ENCODE measurements at places on chromosomes 2 and 18. TPM values are rescaled to one million over a fixed set of nuclear protein-coding genes. Genes with fewer than 3 reads are reported as not detected.

DNA sequence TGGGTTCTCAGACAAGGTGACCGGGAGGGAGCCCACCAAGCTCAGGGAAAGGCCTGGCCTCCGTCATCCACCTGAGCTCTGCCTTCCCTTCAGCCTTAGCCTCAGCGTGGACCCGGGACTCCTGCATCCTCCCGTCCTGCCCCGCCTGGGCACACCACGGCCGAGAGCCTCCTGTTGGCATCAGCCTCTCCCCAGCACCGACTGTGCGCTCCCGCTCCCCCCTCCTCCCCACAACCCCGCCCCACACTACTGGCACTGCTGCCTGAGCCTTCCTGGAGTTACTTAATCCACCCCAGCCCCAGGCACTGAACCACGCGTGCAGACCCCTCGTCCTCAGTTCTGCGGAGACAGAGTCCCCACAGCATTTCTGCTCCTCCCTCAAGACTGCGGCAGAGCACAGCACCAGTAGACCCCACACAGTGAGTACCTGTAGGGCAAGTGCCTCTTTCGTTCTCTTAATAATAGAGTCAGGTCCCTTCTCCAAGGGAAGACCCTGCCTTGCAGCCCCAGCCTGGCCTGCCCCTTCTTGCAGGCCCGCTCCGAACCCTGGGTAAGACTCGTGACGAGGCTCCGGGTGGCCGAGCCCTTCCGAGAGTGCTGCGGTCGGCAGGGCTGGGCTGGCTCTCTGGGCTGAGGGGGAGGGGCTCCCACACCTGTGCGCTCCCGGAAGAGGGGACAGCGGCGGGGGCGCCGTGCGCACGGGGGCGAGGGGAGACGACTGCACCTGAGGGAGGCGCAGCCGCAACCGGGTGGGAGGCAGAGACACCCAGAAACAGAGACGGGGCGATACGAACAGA, at the start of gene AMER3:
Gene AMER3 (plus strand): TSS at position 285 of the 797 bp plus-strand sequence. CDS start 6,533 bp downstream, outside the sequence.
- DNase-seq = no peak

GRCh38 chr2:239199041-239199768, 201.6 kb downstream of the HDAC4 start:
- DNase-seq = peak; percentile 81

- DNase-seq = no peak
These were observed 31.5 kb upstream of the PTPRM start for GRCh38 chr18:7535436-7536205.

Gene REG1A
- total RNA-seq = not detected

GRCh38 chr2:45242161-45242741, 233.0 kb upstream of the SIX2 start:
- DNase-seq = no peak

DNA sequence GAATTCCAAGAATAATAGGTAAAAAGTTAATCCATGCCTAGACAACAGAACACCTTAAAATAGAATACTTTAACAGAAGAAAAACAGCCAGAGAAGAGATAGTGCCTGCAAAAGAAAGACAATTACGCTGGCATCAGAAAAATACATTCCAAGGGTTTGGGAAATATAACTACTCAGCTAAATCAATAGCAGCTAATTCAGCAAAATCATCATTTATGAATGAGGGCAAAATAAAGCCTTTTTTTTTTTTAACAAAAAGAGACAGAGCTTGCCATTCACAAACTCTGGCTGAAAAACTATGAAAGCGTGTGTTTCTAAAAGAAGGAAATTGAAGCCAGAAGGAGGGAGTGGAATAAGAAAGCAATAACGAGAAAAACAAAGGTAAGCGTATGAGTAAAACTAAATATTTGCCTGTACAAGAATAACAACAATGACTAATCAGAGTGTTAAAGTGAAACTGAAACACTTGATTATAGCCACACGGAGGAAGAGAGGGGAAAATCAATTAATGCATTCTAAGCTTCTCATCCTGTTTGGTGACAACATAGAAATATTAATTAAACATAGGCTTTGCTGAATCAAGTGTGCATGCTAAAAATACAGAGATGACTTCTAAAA, 90.2 kb downstream of the EHD3 start:
- DNase-seq = no peak

Gene MAP2
- 24.7 TPM for total RNA-seq

Gene HSPD1
- 131 TPM for total RNA-seq

GRCh38 chr2:62727259-62727867, 21.9 kb downstream of the EHBP1 start:
- DNase-seq = no peak

Gene RAB27B
- 1.2 TPM for total RNA-seq

Gene BBS5
- 9.8 TPM for total RNA-seq

Gene UGT1A3
- total RNA-seq = not detected

- peak; percentile 53 for DNase-seq
These were observed 49.6 kb upstream of the PXDN start for GRCh38 chr2:1793868-1794445.

Gene PLA2R1
- total RNA-seq = 13.9 TPM

- no peak for DNase-seq
These were observed 36.8 kb downstream of the BCL2 start for GRCh38 chr18:63282793-63283192.

- DNase-seq = peak; percentile 48
These were observed 552.5 kb upstream of the CRIM1 start for GRCh38 chr2:35803126-35803525.

Gene RGPD8
- total RNA-seq = 24.3 TPM

DNA sequence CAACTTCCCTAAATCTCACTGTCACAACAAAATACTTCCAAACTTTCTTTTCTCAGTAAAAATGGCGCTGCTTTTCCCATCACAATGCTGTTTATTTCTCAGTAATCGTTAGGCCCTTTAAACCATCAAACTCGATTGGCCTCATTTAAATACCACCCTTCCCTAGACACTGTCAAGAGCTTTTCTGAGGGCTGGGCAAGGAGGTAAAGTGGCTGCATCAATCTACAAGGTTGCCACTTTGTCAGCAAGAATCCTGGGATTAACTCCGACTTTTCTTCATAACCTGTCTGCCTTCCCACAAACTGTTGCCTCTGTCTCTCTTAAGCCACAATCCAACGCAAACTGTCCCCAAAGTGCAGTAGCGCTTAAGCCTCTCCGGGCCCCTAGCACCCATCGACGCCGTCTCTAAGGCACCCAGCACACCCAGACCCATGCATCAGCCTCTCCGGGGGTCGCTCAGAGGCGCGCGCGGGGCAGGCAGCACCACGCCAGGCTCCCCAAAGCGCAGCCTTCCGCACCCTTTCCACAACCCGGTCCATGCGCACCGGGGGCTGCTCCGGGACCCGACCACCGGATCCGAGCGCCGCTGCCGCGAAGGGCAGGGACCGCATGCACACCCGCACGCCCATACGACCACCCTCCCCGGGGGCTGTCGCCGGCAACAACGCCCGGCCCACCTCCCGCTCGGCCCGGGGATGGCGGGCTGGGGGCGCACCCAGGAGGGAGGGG, 683 bp downstream of the MBOAT2 start:
- peak; percentile 84 for DNase-seq

GRCh38 chr2:142748559-142749099, 128.8 kb upstream of the KYNU start:
- DNase-seq = no peak

- no peak for DNase-seq
These were observed 437.0 kb downstream of the PTPRM start for GRCh38 chr18:8003878-8004675.

Gene LRP2
- total RNA-seq = not detected

Gene RASGRP3
- total RNA-seq = 10.9 TPM

GRCh38 chr2:19736191-19736831, 165.5 kb downstream of the TTC32 start:
- peak; percentile 83 for DNase-seq

GRCh38 chr2:151817929-151818328, 10.3 kb downstream of the ARL5A start:
- DNase-seq = no peak

Gene CPS1
- total RNA-seq = 5.5 TPM

- peak; percentile 100 for DNase-seq
These were observed 488 bp upstream of the PHLPP1 start for GRCh38 chr18:62714671-62715435.

Gene LAMA1
- total RNA-seq = 4.0 TPM

DNA sequence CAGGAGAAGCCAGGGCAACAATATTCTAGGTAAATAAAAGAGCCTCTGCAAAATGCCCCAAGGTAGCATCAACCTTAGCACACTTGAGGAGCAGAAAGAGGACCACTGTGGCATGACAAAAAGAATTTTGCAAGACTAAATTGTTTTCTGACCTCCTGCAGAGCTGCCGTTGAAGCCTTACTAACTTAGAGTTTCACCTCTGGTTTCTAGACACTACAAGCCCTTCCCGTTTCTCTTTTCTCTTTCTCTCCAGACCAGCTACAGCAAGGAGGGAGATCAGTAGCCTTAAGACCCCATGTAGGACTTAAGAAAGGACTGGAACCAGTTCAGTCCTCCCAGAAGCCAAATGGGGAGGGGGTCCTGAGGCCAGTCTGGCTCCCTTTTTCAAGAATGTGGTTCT, 73.3 kb upstream of the SP3 start:
- DNase-seq = no peak

DNA sequence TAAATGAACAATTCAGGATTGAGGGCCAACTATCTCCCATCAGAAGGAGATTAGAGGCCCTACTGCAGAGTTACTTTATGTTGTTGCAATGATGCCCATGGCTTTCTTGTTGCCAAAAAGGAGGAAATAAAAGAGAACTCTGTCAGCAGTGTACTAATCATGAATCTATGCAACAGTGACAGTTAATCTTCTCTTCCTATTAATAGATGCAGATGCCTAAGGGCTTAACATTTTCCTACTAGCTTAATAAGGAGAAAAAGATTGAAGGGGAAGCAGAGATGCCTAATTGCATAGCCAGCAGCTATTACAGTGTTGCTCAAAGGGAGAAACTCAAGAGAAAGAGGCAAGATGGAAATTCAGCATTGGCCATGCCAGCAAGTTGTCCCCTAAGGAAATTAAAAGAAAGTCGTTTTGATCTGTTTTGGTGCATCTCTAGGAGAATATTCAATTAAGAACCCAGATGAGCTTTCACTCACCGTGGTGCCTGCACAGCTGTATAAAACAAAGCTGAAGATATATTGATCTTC, 107.1 kb upstream of the KCNJ3 start:
- DNase-seq = no peak

DNA sequence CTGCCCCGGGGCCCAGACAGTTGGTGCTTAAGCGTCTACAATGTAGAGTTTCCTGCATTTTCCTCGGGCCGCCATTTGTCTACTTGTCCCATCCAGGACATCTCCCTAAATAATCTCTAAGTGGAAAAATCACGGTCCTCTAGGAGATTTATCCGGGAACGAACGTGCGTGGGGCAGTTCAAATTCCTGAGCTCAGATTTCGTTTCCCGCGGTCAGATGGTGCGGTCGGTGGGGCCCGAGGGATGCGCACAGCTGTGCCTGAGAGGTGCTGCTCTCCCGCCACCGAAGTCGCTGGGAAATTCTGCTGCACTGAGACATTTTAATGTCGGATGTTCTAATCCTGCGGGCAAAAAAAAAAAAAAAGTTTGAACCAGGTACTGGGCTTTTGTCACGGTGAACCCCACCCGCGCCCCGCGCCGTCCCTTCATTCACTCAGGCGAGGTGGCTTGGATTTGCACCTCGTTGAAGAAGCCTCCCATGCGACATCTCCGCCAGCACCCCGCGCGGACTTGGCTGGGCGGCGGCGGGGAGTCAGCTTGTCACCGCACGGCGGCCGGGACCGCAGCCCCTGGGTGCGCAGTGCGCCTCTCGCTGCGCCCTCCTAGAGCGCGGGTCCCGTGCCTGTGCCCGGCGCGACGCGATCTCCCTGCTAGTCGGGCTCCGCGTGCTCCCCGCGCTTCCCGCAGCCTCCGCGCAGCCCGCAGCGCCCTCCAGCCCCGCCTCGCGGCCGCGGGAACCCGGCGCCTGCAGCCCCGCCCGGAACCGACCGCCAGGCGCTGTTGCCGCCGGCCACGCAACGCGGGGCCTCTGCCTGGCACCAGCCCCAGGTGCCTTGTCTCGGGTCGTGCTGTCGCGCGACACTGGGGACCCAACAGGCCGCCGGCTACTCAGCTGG, 191.9 kb upstream of the TCF4 start:
- DNase-seq = peak; percentile 83

DNA sequence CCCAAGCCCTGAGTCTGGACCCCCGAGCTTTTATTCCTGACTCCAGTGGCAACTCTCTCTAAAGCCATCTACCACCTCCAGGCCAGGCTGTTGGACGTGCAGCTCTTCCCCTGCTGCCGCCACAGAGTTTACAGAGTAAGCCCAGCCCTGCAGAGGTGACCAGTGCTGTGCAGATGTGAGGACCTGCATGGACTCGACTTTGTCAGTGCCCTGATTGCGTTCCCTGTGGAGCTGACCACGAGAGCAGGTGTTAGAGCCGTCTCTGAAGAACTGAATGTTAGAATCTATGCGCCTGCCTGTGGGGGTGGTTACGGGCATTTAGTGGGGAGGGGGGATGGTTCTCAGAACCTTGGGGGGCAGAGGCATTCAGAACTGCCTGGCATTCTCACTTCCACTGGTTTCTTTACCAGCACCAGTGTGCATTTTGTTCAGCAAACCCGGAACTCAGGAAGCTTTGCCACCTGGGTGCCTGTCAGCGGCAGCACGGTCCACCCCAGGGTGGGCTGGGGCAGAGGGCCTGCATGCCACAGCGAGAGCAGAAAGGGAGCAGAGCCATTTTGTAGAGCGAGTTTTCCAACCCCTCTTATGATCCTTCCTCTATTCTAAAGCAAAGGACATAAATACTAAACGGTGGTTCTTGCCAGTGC, 137.9 kb downstream of the KLHL29 start:
- DNase-seq = no peak

- DNase-seq = no peak
These were observed 5.1 kb upstream of the MIB1 start for GRCh38 chr18:21735452-21736015.

GRCh38 chr2:164974221-164974620, 18.9 kb upstream of the SLC38A11 start:
- no peak for DNase-seq

GRCh38 chr18:43129946-43130524, 14.6 kb upstream of the RIT2 start:
- DNase-seq = no peak

DNA sequence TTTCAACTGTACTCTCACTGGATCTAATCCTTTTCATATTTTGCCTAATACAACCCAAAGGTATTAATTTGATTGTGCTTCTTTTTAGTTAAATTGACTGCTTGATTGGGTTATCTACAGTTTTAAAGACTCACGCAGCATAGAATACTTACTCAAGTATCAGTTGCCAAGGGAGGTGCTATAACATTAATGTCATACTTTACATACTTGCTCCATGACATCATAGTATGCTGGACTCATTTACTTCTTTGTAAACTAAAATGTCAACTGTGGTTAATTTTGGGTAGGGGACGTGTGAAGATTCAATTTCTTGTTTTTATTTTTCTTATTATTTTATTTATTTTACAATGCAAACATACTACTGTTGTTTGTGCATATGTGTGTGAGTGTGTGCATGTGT, 716.2 kb upstream of the VRK2 start:
- DNase-seq = no peak

DNA sequence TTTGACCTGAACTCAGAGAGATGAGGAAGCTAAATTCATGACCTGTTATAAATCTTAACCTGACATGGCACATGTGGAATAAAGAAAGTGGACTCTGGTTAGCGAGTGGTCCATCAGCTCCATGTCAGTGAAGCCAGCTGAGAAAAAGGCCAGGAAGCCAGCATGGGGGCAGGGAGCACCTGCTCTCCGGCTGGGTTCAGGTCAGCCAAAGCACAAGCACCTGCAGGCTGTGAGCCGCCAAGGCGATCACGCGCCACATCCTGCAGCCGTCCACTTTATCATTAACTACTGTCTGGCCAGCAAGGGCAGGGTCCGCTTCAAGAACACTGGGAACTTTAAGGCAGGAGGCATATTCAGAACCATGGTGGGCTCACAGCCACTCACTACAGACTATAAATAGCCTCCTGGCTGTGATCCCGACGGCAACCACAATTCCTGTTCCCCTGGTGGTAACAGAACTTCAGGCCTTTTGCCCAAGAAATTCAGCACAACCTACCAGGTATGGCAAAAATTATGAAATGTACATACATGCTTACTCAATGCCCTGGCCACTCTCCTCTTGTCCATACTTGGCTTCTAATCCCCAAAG, 35.5 kb downstream of the ACVR1 start:
- no peak for DNase-seq

All from posterior vena cava (tissue), 2 donors.